ENCODE measurements at places on chromosomes 5 and 9. TPM values are rescaled to one million over a fixed set of nuclear protein-coding genes. Genes with fewer than 3 reads are reported as not detected.

DNA sequence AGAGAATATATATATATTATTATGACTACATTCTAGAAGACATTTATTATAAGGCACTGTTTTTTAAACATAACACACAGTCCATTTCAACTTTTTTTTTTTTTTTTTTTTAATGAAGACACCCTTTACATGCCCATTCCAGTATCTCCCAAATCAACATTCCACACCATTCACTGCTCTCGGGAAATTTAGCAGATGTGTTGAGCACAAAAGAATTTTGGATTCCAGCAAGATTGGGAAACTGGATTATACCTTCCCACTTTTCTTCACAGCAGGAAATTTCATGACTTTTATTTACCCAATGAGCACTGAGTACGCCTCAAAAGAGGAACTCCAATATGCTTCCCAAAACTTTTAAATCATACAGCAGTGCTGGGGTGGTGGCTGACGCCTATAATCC lies 333.6 kb upstream of the DAB2 start:
- DNase-seq, result no peak

Gene GDNF
- 0.05 TPM for polyA plus RNA-seq

GRCh38 chr5:92703976-92704375 lies 877.0 kb downstream of the NR2F1-AS1 start:
- no peak for DNase-seq

DNA sequence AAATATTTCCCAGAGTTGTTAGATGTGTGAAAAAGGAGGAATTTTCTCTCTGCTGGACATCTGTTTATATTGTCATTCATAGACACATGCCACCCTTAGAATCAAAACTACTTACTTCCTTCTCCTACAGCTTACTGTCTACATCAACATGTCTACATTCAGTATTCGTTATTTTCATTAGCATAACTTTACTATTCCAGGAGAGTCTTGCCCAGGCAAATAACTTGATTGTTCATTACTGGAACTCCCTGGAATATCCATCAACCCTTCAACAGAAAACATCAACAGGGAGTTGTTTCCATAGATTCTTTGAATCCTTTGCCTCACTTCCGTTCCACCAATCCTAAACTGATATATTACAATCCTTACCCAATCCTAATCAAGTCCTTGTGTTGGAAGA lies 457.5 kb upstream of the ZNF608 start:
- no peak for DNase-seq

Gene MYOZ3
- polyA plus RNA-seq, result 0.40 TPM

Gene PRLR
- polyA plus RNA-seq, result 0.02 TPM

DNA sequence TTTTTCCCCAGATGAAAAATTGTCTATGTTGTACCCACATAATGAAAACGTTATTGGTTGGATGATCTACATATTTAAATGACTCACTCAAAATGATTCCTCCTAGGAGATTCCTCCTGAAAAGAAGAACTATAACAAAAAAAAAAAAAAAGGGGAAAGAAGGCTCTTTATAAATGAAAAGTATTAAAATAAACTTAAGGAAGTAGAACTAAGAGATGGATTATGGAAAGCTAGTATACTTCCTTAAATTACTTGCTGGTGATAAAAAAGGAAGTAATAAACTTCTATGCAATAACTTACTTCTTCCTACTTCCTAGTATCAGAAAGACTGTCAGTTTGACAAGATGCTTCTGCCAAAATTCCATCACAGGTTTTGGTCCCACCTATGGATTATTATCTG lies 1087.7 kb downstream of the CDH12 start:
- DNase-seq, result no peak

DNA sequence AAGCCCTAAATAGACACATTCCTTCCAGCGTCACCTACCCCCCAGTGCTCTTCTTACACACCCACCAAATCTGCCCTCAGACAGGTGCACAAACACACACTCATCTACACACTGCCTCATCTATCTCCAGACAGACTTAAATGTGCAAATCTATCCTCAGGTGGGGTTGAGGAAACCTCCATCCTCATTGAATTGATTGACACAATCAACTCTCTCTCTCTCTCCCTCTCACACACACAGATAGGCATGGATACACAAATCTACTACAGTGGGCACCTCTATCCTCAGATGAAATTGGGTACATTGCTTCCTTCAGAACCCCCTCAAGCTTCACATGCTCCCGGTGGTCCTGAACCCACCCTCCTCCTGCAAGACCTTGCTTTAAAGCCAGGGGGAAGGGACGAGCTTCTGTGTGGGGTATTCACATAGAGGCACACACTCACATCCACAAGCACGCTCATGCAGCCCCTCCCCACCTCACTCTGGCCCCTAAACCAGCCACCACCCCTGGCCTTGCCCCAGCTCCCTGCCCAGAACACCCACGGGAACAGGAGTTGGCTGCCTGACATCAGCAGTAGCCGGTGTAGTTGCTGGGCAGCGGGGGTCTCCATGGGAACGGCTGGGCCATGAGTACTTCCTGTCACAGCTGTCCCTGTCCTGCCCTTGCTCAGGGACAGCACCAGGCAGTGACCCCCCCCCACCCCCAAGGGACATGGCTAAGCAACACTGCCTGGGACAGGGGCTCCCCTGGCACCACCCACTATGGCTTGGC lies 22.8 kb downstream of the PCDH1 start:
- DNase-seq, result peak; percentile 77

DNA sequence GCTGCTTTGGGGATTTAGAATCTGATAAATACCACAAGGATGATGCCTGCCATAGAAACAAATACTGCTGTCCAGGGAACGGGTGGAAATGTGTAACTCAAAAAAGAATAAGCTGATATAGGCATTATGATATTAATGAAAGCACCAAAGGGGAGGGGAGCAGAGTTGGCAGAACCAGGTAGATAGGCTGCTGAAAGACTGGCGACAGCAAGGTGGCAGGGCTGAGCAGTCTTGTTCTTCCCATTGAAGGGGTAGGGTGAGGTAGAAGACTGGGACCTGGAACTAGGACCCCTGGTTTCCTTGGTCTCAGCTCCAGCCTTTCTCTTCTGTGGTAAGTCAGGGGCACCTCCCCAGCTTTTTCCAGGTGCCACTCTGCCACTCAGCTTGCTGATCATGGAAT lies 31.4 kb upstream of the TMOD1 start:
- DNase-seq, result no peak

Gene BSPRY
- polyA plus RNA-seq, result 12.7 TPM

DNA sequence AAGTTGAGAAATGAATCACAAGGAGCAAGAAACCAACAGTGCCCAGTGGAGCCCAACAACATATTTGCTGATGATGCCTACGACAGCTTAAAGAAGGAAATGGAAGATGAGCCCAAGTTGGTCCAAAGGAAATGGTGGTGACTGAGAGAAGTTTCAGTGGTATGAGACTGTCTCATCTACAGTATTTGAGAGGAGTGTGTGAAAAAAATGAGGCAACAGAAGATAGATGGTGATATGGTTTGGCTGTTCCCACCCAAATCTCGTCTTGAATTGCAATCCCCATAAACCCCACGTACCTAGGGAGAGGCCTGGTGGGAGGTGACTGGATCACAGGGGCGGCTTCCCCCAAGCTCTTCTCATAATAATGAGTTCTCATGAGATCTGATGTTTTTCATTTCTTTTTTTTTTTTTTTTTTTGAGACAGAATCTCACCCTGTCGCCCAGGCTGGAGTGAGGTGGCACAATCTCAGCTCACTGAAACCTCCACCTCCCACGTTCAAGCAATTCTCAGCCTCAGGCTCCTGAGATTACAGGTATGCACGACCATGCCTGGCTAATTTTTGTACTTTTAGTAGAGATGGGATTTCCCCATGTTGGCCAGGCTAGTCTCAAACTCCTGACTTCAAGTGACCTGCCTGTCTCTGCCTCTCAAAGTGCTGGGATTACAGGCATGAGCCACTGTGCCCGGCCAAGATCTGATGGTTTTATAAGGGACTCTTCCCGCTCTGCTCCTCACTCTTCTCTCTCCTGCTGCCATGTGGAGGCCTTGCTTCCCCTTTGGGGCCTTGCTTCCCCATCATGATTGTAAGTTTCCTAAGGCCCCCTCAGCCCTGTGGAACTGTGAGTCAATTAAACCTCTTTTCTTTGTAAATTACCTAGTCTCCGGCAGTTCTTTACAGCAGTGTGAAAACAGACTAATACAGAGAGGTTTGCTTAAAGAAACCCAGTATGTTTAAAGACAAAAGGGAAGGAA lies 30.2 kb downstream of the EFCAB9 start:
- no peak for DNase-seq

DNA sequence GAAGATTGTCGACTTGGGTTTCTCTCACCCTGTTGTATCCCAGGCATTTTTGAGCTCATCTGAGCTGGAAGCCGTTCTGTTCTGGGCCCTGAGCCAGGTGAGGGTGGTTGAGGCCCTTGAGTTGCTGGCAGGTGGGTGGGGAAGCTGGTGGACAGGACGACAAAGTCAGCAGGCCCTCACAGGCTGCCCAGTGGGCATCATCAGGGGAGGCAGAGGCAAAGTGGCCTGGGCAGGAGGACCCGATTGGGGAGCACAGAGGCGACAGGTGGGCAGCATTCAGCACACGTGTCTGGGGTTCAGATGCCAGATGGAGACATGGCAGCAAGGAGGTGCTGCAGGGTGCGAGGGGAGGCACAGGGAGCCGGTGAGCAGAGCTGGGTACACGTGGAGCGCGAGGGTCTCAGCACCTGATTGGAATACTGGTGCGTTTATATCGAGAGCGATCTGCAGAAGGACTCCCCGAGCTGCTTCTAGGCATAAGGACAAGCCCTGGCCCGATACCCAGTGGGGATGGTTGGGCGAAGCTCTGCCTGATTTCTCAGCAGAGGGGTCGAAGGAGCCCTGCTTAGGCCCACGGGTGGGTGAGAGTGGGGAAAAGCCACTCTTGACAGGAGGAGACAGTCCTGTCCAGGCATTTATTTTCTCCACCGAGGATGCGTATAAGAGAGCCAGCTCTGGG lies 49.0 kb upstream of the SUSD3 start:
- DNase-seq, result no peak

DNA sequence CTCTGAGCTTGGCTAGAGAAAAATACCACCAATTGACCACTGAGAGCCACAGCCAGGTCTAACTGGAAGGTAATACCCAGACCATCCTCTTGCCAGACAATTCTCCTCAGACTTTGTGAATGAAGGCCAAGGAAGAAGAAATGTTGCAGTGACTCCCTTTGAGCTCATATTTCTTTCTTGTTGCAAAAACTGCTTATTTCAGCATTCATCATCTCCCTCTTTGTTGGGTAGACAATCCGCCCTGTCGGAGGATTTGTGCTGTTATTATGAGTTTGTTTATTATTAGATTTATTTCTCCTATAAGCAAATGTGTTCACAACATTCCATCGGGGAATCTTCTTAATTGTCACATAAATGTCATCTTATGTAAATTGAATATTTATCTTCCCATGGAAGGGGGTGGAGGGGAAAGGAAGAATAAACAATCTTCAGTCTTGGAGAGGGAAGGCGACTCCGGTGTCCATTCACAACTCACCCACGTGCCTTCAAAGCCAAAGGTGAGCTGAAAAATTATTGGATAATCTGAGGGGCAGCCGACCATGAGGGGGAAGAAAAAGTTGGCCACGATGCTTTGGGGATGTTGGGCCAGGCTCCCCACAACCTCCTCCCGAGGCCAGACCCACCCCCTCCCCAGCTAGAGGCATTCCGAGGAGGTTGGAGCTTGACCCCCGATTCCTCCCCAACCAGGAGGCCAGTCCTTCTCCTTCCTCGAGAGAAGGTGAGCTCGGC lies 1.8 kb upstream of the JADE2 start:
- peak; percentile 12 for DNase-seq

GRCh38 chr5:180815293-180815917 lies 12.8 kb upstream of the MGAT1 start:
- no peak for DNase-seq

Gene GARIN3
- not detected for polyA plus RNA-seq

- no peak for DNase-seq
These were observed 2.2 kb downstream of the TNIP1 start for GRCh38 chr5:151078490-151079262.

DNA sequence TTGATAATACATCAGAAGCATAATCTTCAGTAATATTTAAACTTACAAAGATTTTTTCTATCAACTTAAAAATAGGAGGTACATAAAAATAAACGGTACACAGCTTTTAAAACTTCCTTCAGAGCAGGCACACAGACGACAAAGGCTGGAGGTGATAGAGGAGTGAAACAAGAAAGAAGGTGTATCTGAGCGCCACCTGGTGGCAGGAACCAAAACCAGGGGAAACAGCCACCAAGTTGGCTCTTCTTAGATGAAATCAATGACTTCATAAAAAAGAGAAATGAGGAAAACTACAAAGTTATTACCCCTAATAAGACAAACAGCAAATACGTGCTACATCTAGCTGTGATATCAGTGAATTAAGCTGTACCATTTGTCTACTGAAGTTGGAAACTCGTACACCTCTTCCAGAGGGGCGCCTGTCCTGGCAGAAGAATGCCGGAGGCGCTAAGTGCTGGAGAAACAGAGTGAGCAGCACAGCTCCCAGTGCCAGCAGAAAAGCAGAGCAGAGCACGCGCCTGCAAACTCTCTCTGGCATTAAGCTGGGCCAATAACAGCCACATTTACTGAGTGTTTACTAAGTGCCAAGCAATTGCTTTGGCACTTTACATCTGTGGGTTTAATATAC lies 85.9 kb downstream of the SETX start:
- peak; percentile 71 for DNase-seq

GRCh38 chr5:174177976-174178605 lies 132.6 kb downstream of the NSG2 start:
- no peak for DNase-seq

DNA sequence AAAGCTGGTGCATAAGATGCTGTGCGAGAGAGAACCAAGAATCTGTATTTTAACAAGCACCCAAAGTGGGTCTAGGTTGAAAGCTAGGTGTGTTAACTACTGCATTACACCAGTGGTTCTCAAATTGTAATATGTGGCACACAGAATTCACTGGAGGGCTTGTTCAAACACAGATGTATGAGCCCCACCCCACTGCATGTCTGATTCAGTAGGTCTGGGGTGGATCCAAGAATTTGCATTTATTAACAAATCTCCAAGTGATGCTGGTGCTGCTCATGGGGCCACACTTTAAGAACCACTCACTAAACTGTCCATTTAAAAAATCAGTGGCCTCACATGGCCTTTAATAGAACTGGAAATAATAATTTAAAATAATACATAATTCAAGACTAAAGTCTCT lies 40.4 kb downstream of the LPAR1 start:
- no peak for DNase-seq

DNA sequence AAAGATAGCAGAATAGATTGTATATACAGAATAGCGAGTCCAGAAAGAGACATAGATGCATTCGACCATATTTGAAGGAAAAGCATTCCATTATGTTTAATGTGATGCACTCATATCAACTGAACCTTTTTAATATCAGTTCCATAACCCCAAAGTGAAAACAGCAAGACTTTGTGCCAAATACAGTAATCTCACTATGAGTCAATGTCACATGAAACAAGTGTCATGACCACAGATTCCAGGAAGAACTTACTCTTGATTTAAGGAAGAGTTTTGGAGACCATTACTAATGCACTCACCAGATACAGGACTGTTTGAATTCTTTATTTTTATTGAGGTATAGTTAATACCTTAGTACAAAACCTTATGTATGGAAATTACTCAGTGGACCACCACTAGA lies 220.5 kb downstream of the SH3GL2 start:
- DNase-seq, result no peak

Gene FBP2
- polyA plus RNA-seq, result not detected

Gene ASPN
- 2.2 TPM for polyA plus RNA-seq
